ENCODE measurements at places on chromosomes 2 and 18.

GRCh38 chr2:41990688-41991087, 57.1 kb upstream of the PKDCC start:
- H3K27ac ChIP-seq = peak overlapping the region; percentile 58
- no peak for DNase-seq
- H3K27me3 ChIP-seq = no peaks in the 10 kb centered on the region
- H3K36me3 ChIP-seq = no peaks in the 10 kb centered on the region
- peaks cover 21% of the 10 kb centered on the region for H3K4me1 ChIP-seq
- H3K4me3 ChIP-seq = no peak overlapping the region

GRCh38 chr2:6177811-6178210, 485.6 kb downstream of the SOX11 start:
- DNase-seq = no peak
- no peaks in the 10 kb centered on the region for H3K27me3 ChIP-seq
- H3K27ac ChIP-seq = no peak overlapping the region
- peaks cover 3% of the 10 kb centered on the region for H3K4me1 ChIP-seq
- H3K36me3 ChIP-seq = no peaks in the 10 kb centered on the region

DNA sequence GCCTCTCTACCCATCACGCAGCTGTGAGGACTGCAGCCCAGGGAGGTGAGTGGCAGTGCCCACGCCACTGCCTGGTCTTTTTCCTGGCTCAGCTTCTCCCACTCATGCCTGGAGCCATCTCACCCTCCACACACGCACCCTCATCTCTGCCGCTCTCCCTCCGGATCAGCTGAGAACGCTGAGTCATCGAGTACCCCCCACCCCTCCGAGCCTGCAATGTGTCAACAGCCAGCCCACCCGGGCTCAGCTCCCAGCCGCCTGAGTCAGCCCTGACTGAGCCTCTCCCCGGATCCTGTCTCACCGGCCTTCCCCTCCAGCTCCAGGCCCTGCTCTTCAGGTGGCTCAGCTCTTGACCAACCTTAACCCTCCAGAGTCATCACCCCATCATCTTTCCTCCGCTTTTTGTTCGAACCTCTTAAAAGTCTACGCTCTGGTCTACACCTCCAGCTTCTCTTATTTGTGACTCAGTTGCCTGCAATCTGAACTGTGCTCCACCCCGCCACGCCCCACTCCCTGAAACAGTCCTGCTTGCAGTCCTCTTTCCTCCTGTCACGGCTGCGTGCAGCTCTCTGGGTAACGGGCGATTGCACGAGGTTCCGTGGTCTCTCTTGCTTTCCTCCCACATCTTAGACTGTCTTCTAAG, 94.4 kb upstream of the ASAP2 start:
- H3K27ac ChIP-seq = peak overlapping the region; percentile 1
- no peak for DNase-seq
- peaks cover 23% of the 10 kb centered on the region for H3K4me1 ChIP-seq
- no peaks in the 10 kb centered on the region for H3K27me3 ChIP-seq
- no peaks in the 10 kb centered on the region for H3K36me3 ChIP-seq

DNA sequence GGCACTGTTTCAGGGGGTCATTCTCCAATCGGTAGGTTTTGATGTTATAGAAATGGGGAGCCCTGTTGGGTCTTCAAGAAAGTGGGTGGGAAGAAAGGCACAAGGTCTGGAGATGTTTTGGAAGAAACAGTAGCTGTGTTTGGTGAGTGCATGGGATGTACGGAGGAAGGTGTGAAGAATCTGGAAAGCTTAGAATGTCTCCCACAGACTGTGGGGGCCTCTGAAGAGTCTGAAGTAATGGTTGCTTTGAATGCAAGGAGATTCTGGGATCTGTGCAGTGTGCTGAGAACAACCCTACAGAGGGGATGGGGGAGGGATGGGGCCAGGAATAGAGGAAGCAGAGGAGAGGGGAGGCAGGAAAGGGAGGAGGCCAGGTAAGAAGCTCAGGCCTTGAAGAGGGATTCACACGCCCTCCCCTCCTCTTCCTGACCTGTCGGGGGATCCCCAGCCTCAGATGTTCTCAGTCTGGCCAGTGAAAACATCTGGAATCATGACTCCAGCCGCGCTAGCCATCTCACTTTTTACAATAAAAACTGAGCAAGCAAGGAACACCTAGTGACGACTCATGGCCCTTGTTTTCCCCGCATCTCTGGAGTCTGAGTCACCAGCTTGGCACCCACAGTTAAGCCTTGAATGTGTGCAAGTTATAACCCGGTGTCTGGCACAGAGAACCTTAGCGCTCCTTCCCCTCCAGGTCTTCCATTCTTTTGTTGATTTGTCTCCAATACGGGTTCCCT, 74.2 kb downstream of the SH3BP4 start:
- peaks cover 22% of the 10 kb centered on the region for H3K4me1 ChIP-seq
- DNase-seq = peak; percentile 38
- no peak overlapping the region for H3K27ac ChIP-seq
- no peak overlapping the region for H3K4me3 ChIP-seq

DNA sequence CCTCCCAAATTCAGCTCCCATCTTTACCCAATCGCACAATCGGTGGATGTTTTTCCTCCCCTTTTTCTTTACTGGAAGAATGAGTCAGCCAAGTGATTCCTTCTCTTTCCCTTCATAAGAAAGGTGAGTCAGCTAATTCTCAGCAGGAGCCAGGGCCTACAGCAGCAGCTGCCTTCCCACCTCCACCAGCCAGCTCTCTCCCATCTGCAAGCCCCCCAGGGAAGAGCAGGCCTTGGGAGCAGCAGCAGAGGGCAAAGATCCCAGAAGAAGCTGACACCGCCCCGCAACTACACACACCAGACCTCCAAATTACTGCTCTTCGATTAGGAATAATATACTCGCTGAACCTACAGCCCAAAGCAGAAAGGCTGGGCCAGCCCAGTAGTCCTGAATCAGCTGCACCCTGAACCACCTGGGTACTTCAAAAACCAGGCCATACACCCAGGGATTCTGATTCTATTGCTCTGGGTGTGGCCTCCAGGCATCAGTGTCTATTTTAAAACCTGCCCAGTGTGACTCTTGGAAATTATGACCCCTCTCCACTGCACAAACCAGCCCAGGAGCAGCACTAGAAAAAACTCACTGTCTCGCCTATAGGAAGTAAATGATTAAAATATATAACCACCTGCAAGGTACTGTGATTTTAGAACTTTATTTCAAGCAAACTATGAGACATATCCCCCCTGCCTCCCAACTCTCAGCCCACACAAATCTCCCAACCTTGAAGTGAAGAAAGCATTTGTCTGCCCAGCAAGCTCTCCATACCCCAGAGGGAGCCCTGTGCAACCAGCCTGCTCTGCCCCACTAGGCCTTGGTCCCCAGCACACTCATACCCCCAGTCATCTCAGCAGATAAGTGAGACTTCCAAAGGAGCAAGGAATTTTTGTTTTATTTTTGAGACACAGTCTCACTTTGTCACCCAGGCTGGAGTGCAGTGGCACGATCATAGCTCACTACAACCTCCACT, 7.3 kb downstream of the SFXN5 start:
- H3K4me3 ChIP-seq = no peak overlapping the region
- no peaks in the 10 kb centered on the region for H3K36me3 ChIP-seq
- H3K27me3 ChIP-seq = no peaks in the 10 kb centered on the region
- no peak overlapping the region for H3K27ac ChIP-seq
- H3K4me1 ChIP-seq = peaks cover 6% of the 10 kb centered on the region
- no peak for DNase-seq

GRCh38 chr18:61448316-61448715, 115.1 kb downstream of the CDH20 start:
- no peaks in the 10 kb centered on the region for H3K4me1 ChIP-seq
- no peaks in the 10 kb centered on the region for H3K36me3 ChIP-seq
- H3K4me3 ChIP-seq = no peak overlapping the region

- peaks cover 27% of the 10 kb centered on the region for H3K36me3 ChIP-seq
- no peaks in the 10 kb centered on the region for H3K4me1 ChIP-seq
- DNase-seq = no peak
- H3K27me3 ChIP-seq = no peaks in the 10 kb centered on the region
- H3K27ac ChIP-seq = no peak overlapping the region
Observed at GRCh38 chr18:21481739-21482138, 118.8 kb downstream of the ESCO1 start.

- H3K27me3 ChIP-seq = no peaks in the 10 kb centered on the region
- H3K36me3 ChIP-seq = no peaks in the 10 kb centered on the region
- H3K4me1 ChIP-seq = no peaks in the 10 kb centered on the region
- no peak overlapping the region for H3K4me3 ChIP-seq
- H3K27ac ChIP-seq = no peak overlapping the region
Observed at GRCh38 chr2:44250376-44250775, 24.9 kb upstream of the SLC3A1 start.

- no peak for DNase-seq
- H3K4me3 ChIP-seq = no peak overlapping the region
- H3K4me1 ChIP-seq = no peaks in the 10 kb centered on the region
- no peaks in the 10 kb centered on the region for H3K36me3 ChIP-seq
- H3K27me3 ChIP-seq = no peaks in the 10 kb centered on the region
- no peak overlapping the region for H3K27ac ChIP-seq
Observed at GRCh38 chr18:79047556-79048244, 21.5 kb upstream of the ATP9B start.

- no peak overlapping the region for H3K27ac ChIP-seq
- DNase-seq = peak; percentile 61
- no peak overlapping the region for H3K4me3 ChIP-seq
- H3K36me3 ChIP-seq = peaks cover 25% of the 10 kb centered on the region
- no peaks in the 10 kb centered on the region for H3K4me1 ChIP-seq
Observed at GRCh38 chr2:237774811-237775553, 23.6 kb upstream of the RBM44 start.

DNA sequence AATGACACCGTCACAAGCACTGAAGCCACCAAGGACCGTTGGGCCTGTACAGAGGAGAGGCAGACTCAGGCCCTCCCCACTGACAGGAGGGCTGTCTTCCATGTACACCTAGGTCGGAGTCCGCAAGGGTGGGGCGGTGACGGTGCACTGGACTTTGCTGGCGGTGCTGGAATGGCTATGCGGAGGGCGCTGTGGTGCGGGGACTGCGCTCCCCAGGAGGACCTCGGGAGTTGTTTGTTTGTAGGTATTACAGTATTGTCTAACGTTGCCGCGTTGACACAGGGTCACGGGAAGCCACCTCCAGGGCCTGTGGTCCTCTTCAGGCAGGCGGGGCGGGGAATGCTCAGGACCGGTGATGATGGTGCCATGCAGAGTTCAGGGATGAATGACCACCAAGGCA, 126.2 kb downstream of the TPO start:
- no peak overlapping the region for H3K27ac ChIP-seq
- DNase-seq = no peak
- H3K4me3 ChIP-seq = no peak overlapping the region
- peaks cover under 1% of the 10 kb centered on the region for H3K4me1 ChIP-seq

- DNase-seq = no peak
- H3K27ac ChIP-seq = no peak overlapping the region
- no peaks in the 10 kb centered on the region for H3K27me3 ChIP-seq
- H3K36me3 ChIP-seq = no peaks in the 10 kb centered on the region
Observed at GRCh38 chr2:229511524-229511923, 202.8 kb downstream of the DNER start.
